Mucosa of gallbladder (tissue), 1 donor: ENCODE measurements at places on chromosomes 4 and X.

GRCh38 chr4:24434241-24434640 is 150.1 kb downstream of the DHX15 start:
- no peak for DNase-seq

- no peak for DNase-seq
Measured at GRCh38 chr4:105462576-105462975, 11.3 kb downstream of the PPA2 start.

GRCh38 chr4:145251391-145251790 is 71.0 kb upstream of the OTUD4 start:
- no peak for DNase-seq

- no peak for DNase-seq
Measured at GRCh38 chrX:106177106-106177981, 9.2 kb downstream of the PWWP3B start.

GRCh38 chr4:3107691-3108121 is 33.2 kb downstream of the HTT start:
- DNase-seq: no peak
